ENCODE measurements at places on chromosomes 5 and 9.

DNA sequence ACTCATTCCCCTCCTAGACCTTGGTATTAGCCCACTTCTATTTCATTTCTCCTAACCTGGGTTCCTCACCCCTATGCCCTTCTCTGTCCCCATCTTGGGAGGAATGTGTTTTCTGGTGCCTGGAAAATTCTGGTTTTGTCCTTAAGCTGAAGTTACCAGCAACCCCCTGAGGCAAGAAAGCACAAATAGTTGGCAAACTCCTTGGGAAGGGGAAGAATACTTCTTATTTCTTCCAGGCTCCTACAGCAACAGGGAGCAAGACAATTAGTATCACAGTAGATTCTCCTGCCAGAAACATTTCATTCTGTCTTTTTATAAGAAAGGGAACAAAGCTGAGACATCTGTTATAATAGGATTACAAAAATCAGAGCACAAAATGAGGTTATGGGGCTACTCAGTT, 142.5 kb downstream of the SNCAIP start:
- no peak for DNase-seq

DNA sequence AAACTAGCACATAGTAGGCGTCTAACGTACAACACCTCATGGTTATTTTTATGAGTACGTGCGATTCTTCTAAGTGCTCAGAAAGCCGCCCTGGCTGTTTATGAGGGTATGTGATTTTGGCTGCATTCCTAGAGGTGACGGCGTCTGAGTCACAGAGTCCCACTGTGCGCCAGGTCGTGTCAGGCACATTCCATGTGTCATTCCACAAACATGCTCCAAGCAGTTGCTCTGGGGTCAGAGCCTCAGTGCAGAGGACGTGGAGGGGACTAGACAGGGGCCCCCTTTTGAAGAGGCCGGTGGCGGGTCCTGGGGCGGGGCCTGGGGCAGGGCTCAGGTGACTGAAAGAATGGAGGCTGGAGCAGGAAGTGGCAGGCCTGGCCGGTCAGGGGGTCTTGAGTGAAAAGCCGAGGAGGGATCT, 51.9 kb downstream of the NEK6 start:
- peak; percentile 71 for DNase-seq

GRCh38 chr9:88583901-88584596, 49.1 kb downstream of the NXNL2 start:
- no peak for DNase-seq

- no peak for DNase-seq
Measured at GRCh38 chr9:127534250-127534906, 77.7 kb upstream of the STXBP1 start.

GRCh38 chr9:135562235-135562745, 734 bp downstream of the PAEP start:
- no peak for DNase-seq

DNA sequence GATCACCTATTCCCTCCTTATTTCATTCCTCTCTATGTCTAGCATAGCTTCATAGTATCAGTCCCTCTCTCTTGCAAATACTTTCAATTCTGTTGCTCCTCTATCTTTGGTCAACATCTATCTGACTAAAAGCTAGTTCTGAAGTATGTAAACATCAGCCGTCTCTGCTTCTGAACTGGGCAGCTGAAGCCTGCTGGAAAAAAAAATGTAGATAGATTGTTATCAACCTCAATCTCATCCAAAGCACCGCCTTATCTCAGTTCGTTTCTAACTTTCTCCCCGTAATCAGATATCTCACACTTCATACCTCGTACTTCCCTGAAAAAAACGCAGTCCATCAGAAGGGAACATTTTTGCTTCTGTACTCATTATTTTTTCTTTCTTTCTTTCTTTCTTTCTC, 4.5 kb upstream of the SEMA6A start:
- no peak for DNase-seq

GRCh38 chr5:95238560-95239325, 46.2 kb downstream of the MCTP1 start:
- no peak for DNase-seq

- no peak for DNase-seq
Measured at GRCh38 chr9:33858423-33858822, 41.5 kb downstream of the UBE2R2 start.

GRCh38 chr9:136003411-136004218, 42.4 kb upstream of the UBAC1 start:
- DNase-seq: no peak

- DNase-seq: no peak
Measured at GRCh38 chr9:20023961-20024571, 235.2 kb upstream of the SLC24A2 start.
